ENCODE measurements at places on chromosomes 16 and 17.

DNA sequence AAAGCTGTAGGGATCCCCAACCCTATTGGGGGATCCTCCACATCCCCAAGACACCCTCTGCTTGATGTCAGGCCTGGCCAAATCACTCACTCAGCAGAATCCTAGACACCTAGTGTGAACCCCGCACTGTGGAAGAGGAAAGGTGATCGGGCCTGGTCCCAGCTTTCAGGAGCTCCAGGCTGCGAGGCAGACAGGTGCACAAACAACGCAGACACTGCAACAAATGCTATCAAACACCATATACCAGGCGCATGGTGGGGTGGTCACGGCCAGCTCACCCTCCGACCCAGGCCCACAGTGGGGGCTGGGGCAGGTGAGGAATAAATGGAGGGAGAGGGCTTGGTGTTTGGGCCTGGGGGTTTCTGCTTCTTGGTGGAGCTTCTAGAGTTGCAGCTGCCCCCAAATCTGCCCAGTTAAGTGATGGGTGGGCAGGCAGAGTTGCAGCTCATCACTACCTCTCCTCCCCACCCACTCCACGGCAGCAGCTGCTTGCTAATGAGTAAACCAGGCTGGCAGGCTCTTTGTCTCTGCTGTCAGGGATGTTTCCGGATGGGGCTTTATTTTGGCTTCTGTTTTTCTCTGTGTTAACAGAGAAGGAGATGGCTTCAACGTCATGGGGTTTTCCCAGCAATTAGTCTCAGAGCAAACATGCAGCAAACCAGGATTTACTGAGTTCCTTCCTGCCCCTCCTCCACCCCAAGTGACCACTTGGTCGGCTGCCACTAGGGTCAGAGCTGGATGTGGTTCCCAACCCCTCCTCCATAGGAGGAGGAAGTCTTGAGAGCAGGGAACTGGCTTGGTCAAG is 46.6 kb downstream of the PECAM1 start:
- DNase-seq = peak; percentile 62

GRCh38 chr17:57534863-57535248 is 210.2 kb downstream of the CCDC182 start:
- DNase-seq = no peak

DNA sequence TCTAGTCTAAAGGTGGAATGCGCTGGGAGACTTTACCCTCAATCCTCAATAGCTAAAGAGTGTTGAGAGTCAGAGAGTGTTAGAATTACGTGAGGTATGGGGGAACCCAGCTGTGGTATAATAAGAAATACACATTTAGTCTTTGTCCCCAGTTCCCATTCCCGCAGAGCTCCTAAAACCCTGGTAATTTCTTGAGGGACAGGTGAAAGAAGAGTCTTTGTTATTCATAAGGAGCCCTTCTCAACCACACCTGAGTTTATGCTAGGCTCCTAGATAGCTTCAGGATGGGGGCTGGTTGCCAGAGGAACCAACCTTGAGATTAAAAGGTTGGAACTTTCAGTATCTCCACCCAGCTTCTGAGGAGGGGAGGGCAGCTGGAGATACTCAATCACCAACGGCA is 5.8 kb downstream of the ZNF18 start:
- no peak for DNase-seq

- no peak for DNase-seq
Observed at GRCh38 chr16:24550295-24550694, 10.9 kb downstream of the RBBP6 start.

DNA sequence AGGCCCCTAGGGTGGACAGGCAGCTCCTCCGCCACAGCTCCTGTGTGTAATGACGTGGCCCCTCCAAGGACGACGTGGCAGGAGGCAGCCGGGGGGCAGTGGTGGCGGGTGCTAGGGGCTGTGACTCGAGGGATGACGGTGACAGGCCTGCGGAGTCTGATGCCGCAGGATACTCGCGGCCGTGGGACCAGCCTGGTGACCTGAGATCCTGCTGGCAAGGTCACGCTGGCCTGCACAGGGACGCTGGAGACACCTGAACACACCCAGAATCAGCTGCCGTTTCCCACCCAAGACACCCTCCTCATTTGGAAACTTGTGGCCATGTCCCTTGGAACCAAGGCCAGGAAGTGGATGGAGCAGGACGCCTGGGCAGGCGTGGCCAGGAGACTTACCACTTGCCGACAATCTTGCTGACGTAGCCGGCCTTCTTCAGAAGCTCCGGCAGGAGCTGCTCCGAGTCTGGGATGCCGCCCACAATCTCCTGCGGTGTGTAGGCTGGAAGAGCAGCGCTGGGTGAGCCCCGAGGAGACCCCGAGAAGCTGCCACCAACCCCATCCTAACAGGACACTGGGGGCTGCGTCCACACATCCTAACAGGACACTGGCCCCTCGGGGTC is 16.0 kb downstream of the GALNS start:
- no peak for DNase-seq

- DNase-seq = no peak
Observed at GRCh38 chr17:72760368-72760767, 332.1 kb downstream of the SLC39A11 start.

- DNase-seq = peak; percentile 81
Observed at GRCh38 chr17:35587074-35587961, at the start of gene AP2B1. AP2B1 (plus strand) TSS chr17:35587322; CDS start chr17:35594031, 6,709 bp downstream.

GRCh38 chr16:84822990-84823389 is 3.2 kb downstream of the CRISPLD2 start:
- no peak for DNase-seq

DNA sequence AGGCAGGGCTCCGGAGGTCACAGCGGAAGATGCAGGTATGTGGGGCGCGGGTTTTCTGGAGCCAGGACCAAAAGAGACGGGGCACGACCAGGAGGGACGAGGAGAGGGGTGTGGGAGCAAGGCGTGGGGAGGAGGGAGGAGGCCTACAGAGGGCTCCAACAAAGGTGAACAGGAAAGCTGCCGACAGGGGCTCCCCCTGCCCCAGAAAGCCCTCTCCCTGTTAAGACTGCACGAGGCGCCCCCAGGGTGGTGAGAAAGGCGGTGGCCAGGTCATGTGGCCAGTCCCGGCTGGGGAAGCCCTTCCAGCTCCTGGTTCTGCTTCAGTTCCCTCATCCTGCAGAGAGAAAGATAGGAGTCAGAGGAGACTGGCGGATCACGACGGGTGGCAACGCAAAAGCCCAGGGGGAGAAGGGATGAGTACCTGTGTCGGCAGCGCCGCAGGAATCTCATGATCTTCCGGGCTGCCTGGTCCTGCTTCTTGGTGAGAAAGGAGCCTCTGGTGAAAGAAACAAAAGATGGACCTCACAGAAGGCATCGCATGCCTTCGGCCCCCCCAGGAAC is 949 bp upstream of the SPAG7 start:
- no peak for DNase-seq

DNA sequence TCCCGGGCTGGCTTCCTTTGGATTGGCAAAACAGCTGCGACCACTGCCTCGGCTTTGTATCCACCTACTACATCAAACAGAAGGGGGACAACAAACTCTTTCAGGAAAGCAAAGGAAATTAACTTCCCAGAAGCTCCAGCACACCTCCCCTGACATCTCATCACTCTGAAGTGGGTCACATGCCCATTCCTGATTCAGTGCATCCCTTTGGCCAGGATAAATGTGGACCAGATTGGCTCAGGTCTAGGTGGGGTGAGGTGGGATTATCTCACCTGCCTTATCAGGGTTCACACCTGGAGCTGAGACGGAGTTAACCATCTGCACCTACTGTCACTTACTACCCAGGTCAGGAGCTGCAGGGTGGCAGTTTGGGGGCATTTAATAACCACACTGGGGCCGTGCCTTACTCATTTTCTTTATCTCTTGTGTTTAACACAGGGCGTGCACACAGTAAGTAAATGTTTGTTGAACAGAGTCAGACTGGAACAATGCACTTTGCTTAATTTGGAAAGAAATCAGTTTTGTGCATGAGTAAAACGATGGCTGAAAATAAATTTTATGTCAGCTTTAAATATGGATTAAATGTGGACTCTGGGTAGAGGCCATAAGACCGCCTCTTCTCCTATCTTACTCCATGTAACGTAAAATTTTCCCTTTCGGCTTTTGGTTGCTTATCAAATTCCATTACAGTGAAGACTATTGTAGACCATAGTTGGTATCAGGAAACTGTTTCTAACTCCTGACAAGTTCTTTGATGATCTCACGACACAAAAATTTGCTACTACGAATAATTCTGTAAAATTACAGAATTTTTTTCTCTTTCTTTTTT is 36.0 kb downstream of the IQCK start:
- DNase-seq = no peak

- no peak for DNase-seq
Observed at GRCh38 chr16:55938126-55938525, 63.0 kb upstream of the CES5A start.

GRCh38 chr16:64648282-64648681 is 473.6 kb downstream of the CDH11 start:
- no peak for DNase-seq

GRCh38 chr17:15348021-15348420 is 6.6 kb upstream of the TEKT3 start:
- peak; percentile 20 for DNase-seq

GRCh38 chr16:70529051-70529777 is 5.6 kb downstream of the SF3B3 start:
- peak; percentile 15 for DNase-seq

- DNase-seq = no peak
Observed at GRCh38 chr17:60557805-60558204, 31.8 kb upstream of the APPBP2 start.

DNA sequence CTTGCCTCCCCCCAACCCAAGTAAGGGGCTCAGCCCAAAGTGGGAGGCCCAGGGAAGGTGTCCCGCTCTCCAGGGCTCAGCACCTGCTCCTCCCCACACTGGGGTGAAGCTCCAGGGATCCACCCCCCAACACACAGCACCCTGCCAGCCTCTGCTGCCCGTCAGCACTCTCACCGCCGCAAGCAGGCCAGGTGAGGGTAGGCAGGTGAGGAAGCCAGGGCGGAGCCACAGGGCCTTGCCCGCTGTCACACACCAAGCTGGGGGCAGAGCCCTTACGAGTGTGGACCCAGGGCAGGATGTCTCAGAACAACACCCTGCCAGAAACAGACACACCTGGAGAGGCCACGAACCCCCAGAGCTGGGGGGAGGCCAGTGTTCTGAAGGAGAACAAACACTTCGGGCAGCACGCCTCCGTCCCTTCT is 19.5 kb downstream of the PLLP start:
- DNase-seq = no peak

DNA sequence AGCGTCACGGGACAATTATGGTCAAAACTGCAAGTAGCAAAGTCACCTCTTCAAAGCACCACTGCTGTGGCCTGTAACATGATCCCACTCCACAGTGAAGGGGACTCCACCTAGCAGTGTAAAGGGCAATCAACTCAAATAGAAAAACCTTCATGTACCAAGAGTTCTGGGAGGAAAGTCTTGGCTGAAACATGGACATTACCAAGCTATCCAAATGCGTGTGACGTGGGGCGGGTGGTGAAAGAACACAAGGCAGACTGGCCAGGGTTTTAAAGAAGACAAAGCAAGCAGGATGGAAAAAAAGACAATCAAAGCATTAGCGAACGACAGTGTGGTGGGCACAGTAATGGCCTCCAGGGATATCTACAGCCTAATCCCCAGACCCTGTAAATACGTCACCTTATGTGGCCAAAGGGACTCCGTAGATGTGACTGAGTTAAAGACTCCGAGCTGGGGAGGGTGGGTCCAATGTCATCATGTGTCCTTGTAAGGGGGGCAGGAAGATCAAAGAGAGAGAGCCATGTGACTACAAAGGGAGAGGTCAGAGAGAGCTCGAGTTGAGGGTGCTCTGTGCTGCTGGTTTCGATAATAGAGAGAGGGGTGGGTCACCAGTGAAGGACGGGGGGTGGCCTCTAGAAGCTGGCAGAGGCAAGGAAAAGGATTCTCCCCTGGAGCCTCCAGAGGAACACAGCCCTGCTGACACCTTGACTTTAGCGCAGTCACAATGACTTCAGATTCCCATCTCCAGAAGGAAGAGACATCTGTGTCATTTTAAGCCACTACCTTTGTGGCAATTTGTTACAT is 6.0 kb downstream of the HSDL1 start:
- peak; percentile 88 for DNase-seq

DNA sequence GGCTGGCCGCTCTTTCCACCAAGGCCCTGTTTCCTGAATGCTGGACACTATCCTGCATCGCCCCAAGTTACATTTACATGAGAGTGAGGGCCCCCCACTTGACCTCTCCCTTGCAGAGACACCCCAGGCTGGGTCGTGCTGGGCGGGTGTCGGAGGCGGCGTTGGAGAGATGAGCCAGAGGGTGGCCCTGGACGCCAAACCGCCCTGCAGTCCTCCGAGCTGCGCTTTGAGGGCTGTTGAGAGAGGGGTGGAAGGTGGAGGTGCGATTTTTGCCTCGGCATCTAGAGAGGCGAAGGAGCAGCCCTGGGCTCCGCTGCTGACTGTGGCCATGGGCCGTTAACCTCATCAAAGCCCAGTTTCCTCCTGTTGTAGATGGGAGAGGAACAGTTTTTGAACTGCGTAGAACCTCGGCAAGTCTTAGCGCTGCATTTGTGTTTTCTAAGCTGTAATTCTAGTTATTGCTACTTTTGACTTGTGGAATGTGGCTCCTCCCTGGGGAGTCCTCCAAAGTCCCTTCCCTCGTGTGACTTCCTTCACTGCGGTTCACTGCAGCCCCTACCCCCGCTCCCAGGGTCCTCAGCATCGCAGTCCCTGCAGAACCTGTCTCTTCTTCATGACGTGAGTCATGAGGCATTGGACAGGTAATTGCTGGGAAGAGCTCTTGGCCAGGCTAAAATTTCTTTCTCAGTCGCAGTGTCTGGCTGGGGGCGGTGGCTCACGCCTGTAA is 986 bp upstream of the ELOB start:
- DNase-seq = no peak

Data from HuH-7 (cell line).